Daoy (cell line): ENCODE measurements at places on chromosomes 1 and 21. TPM values are rescaled to one million over a fixed set of nuclear protein-coding genes. Genes with fewer than 3 reads are reported as not detected.

DNA sequence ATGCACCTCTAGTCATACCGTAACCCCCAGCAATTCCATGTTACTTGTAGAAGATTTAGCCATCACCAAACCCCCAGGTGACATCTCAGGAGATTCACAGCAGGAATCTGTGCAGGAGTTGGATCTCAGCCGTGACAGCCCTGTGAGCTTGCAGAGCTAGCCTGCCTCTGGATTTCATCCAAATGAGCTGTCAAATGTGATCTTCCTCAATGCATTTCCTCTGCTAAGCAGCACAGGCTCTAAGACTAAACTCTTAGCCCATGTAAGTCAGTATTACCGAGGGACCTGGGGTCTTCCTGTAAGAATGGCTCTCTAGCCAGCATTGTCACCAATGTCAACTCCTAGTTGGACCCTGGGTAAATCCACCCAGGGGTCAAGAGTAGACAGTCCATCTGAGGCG lies 41.7 kb downstream of the UMODL1 start:
- DNase-seq, result peak; percentile 43

The DMAP1 gene
- 10.6 and 27.3 TPM in 2 replicates for total RNA-seq

DNA sequence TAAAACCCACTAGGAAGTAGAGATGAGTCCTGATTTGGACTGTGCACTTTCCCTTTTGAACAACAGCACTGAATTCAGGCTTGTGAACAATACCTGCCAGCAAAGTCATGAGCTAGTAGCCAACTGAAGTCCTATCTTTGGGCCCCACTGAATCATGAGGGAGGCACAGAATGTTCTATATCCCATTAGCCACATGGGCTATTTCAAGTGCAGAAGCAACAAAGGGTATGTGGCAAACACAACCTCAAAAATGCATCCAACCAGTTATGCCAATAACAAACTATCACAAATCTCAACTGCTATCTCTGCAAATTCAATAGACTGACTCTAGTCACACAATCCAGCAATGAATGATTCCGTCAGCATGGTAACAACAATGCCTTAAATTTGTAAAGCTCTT lies 276.0 kb downstream of the MRPL39 start:
- DNase-seq, result no peak

The ACOT11 gene
- total RNA-seq, result 1.3 and 1.4 TPM in 2 replicates

DNA sequence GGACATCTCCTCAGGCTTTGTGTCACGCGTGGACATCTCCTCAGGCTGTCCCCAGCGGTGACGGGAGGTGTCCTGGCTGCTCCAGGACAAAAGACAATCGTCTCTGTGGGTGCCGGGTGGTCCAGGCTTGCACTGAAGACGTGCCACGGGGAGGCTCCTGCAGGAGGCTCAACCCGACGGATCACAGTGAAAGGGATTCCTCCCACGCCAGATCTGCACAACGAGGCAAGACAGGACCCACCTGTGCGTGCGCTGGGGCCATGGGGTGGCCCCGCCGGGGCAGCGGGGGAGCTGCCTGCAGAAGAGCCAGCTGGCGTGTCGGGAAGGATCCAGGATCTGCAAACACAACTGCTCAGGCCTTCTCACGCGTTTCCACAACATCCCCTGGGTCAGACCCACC lies 18.8 kb upstream of the ARHGEF16 start:
- no peak for DNase-seq

DNA sequence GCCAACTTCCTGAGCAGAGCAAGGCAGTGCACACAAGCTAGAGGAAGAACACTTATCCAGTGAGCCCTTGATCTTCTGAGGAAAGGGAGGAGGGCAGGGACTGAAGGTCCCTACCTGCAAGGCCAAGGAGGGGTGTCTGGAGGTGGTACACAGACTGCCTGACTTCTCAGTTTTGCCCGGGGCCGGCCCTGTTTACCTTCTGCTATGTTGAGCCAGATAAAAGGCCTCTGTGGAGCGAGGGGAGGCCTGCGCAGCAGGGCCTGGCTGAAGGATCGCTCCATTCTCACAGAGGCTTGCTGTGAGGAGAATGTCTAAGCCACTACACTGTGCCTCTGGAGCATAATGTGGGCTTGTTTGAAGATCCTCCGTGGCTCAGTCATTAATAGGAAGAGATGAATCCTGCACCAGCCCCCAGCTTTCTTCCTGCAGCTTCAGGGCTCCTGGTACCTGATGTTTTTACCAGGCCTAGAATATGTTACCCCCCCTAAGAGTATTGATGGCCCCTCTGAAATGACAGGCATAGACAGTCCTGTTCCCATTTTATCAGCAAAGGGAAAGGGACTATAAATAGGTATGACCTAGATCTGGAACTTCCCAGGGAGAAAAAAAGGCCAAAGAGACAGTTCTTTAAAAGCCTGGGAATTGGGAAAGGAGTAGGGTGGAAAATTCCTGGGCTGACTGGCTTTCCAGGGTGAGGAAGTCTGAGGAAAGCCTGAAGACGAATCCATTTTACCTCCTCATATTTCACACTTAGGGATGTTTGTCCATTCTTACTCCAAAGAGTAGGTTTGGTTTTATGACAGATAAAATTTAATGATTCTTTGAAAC lies 4.7 kb downstream of the POGK start:
- no peak for DNase-seq

The LCE2C gene
- total RNA-seq, result not detected in 2 replicates

The NR1I3 gene
- total RNA-seq, result not detected in 2 replicates

The NCF2 gene
- total RNA-seq, result 19.7 and 26.2 TPM in 2 replicates

DNA sequence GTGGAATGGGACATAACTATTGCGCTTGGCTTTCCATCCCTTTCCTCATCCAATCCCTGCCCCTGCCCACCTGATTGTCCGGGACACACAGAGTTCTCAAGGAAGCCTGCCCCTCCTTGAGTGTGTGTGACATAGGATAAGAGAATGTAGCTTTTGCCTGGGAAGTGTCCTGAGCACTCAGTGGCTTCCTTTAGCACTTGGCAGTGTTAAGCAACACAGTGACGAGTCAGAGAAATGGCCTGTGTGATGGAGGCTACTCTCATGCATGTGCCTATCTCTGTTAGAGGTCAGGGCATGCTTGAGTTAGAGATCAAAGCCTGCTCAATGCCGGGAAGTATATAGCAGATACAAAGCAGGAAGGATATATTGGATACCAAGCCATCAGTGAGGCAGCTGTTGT lies 289.5 kb downstream of the SIPA1L2 start:
- no peak for DNase-seq

The CELA2B gene
- total RNA-seq, result not detected in 2 replicates

DNA sequence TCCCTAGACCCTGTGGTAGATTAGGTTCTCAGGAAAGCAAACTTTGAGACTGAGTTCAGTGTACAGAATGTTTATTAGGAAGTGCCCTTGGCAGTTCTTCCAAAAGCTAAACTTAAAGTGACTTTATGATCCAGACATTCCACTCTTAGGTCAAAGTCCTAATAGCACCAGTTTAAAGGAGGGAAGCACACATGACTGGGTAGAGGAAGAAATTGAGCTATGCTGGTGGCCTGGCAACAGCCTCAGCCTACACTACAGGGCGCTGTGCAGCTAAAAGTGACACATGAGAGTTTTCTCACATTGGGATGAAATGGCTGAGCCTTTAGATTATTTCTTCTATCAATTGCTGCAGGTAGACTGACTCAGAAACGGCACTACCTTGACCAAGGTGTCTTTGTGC lies 280.4 kb downstream of the BRINP2 start:
- DNase-seq, result no peak

The HPCAL4 gene
- 0.03 and 0.29 TPM in 2 replicates for total RNA-seq
